ENCODE measurements at places on chromosomes 6 and 20.

DNA sequence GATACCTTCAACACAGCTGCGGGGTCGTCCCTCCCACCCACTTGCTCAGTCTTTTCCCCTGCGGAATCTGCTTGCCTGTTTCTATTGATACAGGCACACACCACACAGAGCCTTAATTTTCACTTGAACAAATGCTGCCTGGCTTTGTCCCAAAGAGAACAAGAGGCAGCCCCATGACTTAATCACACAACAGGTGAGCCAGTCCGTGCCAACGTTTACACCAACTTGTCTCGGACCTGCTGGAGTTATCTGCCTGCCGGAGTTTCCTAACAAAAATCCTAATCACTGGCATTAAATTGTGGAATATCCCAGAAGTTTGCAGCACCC lies 186.8 kb upstream of the RREB1 start:
- no peak for DNase-seq

- peak; percentile 10 for DNase-seq
These were observed 187.9 kb downstream of the TTLL2 start for GRCh38 chr6:167512696-167513375.

DNA sequence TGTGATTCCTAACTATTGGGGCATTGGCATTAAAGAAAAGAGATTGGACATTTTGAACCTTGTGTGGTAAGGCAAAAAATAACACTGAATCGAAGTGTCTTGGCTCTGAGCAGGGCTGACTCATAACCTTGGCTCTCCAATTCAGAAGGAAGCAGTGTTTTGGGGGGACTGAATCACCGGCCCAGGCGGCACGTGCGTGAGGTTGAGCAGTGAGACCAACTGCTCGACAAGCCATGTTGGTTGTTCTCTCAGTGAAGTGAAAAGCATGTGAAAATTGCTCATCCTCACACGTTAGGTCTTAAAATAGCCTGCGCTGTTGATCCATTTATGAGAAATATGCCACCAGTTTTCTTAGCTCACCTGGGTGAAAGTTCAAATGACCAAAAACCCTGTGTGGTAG lies 137.8 kb upstream of the SPACA1 start:
- DNase-seq: no peak

DNA sequence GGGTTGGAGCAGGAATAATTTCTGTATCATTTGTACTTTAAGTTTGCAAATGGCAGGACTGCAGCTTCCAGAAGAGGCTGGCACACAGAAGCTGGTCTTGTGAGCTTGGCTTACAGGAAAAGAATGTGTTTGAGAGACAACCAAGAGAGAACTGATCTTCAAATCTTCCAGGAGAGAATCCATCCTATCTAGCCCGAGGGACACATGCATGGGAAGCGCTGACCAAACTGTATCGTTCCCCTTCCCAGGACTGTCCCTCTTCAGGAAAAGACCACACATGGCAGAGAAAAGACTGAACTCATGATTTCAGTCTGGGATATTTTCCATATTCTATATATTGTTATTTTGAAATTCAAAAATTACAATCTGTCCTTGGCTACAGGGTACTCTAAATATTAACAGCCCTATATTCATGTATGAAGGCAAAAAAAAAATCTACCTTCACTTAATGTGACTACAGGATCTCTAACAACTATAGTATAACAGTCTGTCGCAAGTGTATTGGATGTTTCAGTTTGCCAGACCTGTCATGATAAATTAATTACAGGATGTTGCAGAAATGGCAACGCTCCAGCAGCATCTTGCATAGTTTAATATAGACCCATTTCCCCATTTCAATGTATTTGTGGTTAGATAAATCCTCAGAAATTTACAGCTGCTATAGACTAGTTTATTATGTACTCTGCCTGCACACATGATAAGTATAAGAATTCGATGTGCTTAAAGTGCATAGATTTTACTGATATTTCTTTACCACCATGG lies 99.4 kb downstream of the MYB start:
- DNase-seq: peak; percentile 96

DNA sequence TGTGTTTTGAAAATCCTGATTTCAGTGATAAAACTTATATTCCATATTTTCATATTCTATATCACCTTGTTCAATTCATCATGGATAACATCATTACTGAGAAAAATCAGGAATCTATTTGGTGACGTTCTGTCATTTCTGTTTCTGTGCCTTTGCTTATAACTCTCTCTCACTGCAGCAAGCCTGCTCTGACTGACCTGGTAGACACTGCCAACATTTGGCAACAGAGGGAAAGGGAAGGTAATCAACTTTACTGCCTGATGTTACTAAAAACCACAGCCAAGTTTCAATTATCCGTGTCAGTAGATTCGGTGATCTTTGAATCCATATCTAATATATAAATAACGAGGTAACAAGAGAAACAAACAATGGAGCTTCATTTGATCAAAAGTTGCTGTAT lies 501.9 kb downstream of the LMBRD1 start:
- no peak for DNase-seq

- peak; percentile 96 for DNase-seq
These were observed 18.3 kb downstream of the HMGN4 start for GRCh38 chr6:26556263-26557070.

All from OCI-M1 (cell line).